Endodermal cell (in vitro differentiated cells): ENCODE measurements at places on chromosomes 5 and 9. TPM values are rescaled to one million over a fixed set of nuclear protein-coding genes. Genes with fewer than 3 reads are reported as not detected.
A peak's percentile ranks its signal among the peaks of the same experiment; 100 is the strongest.

The LCN10 gene
- total RNA-seq, result 0.56 to 0.91 TPM (median 0.86 TPM) in 3 replicates

The SHOC1 gene
- not detected in 2 replicates for total RNA-seq

The CCL27 gene
- 0.49 TPM in 1 of 3 replicates, not detected in the others for total RNA-seq

The PCDHGC3 gene
- total RNA-seq, result 13.9 and 17.8 TPM in 2 replicates

The PCDHA13 gene
- 2.2 and 3.8 TPM in 2 replicates for total RNA-seq

DNA sequence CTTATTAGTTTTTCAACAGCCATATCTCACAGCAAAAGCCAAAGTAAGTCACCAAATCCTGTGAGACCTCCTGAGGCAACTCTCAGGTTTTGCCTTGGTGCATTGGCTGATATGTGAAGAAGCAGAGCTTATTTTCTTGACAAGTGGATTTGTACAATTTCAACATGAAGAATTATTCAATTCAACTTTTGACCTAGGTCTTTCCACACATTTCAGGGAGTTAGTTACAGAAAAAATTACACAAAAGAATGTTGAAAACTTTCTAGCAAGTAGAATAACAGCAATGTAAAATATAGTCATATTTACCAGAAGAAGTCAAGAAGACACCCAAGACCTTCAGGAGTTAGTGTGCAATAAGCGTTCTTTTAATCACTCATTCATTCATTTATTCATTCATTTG lies 62.4 kb upstream of the ADRB2 start:
- no peak for DNase-seq
- no peak overlapping the region for H3K27ac ChIP-seq
- H3K27me3 ChIP-seq, result no peaks in the 10 kb centered on the region
- H3K36me3 ChIP-seq, result no peaks in the 10 kb centered on the region

- peaks cover 79% of the 10 kb centered on the region for H3K36me3 ChIP-seq
- H3K27ac ChIP-seq, result no peak overlapping the region
- no peak for DNase-seq
- no peaks in the 10 kb centered on the region for H3K4me1 ChIP-seq
- no peak overlapping the region for H3K4me3 ChIP-seq
Measured at GRCh38 chr5:16709691-16710433, 93.1 kb upstream of the RETREG1 start.

DNA sequence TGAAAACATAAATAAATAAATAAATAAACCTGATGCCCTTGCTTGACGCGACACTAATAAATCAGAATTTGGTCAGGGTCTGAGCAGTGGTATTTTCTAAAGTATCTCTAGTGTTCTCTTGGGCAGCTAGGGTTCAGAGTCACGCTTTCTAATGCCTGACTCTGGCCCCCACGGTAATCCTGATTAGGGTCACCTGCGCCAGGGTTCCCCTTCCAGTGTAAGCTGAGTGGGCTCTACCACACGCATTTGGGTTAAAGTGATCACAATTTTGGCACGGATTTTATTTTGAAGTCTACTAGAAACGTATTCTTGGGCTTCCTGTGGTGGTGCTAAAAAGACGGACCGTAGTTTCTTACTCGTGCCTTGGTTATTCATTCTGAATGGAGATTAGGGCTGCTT lies 651 bp downstream of the TTC1 start:
- peaks cover 6% of the 10 kb centered on the region for H3K4me1 ChIP-seq
- peaks cover 38% of the 10 kb centered on the region for H3K36me3 ChIP-seq
- no peak overlapping the region for H3K27ac ChIP-seq
- peak overlapping the region; percentile 99 for H3K4me3 ChIP-seq
- no peaks in the 10 kb centered on the region for H3K27me3 ChIP-seq
- no peak for DNase-seq

DNA sequence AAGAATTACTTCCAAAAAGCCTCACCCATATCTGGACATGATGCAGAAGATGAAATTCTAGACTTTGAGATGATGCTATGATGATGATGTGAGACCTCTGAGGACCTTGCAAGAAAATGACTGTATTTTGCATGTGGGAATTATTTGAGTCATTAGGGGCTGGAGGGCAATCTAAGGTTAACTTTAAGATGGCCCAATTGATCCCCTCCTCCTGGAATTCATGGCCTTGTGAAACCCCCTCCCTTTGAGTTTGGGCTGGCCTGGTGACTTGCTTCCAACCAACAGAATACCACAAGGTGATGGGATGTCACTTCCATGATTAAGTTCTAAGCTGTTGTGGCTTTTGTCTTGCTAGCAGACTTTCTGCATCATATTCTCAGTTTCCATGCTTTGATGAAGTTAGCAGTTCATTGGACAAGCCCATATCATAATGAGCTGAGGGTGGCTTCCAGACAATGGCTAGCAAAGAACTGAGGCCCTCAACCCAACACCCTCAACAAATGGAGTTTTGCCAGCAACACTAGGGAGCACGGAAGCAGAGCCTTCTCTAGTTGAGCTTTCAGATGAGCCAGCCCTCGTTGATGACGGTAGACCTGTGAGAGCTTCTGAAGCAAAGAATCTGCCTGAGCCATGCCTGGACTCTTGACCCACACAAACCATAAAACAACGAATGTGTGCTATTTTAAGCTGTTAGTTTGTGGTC lies 7.4 kb upstream of the AMACR start:
- no peaks in the 10 kb centered on the region for H3K27me3 ChIP-seq
- H3K27ac ChIP-seq, result no peak overlapping the region
- H3K4me1 ChIP-seq, result no peaks in the 10 kb centered on the region
- no peak overlapping the region for H3K4me3 ChIP-seq

DNA sequence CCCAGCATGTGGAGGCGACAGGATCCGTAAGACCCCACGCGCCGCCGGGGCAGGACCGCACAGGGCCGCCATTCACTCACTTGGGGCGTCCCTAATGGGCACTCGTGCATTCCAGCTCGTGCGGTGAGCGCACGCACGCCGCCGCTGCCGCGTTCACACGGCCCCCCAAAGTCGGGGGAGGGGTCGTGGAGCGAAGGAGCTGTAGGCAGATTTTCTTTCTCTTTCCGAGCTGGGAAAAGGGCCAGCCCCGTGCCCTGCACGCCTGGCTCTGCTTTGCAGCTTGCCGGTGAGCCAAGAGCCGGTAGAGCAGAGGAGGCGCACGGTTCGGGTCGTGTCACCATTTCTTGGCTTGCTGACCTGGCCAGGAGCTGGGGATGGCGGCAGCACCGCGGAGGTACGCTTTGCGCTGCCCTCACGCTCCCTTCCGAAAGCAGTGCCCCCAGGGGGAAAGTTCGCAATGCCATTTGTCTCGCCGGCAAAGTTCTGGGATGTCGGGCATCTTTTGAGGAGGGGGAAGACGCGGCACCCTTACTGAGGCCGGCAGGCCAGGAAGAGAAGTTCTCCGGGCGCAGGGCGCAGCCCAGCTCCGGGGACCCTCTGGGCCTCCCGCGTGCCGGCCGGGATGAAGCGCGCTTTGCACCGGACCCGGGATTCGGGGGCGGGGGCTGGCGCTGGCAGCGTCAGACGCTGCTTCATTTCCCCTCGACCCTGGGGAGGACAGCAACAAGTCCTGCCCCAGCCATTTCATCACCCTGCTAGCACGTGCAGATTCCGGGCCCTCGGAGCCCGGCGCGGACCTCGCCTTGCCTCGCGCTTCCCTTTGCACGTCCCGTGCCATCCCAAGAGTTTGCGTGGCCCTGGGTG lies 898 bp downstream of the STC2 start:
- H3K27me3 ChIP-seq, result peaks cover 73% of the 10 kb centered on the region
- no peaks in the 10 kb centered on the region for H3K4me1 ChIP-seq
- no peaks in the 10 kb centered on the region for H3K36me3 ChIP-seq
- H3K4me3 ChIP-seq, result peak overlapping the region; percentile 77

DNA sequence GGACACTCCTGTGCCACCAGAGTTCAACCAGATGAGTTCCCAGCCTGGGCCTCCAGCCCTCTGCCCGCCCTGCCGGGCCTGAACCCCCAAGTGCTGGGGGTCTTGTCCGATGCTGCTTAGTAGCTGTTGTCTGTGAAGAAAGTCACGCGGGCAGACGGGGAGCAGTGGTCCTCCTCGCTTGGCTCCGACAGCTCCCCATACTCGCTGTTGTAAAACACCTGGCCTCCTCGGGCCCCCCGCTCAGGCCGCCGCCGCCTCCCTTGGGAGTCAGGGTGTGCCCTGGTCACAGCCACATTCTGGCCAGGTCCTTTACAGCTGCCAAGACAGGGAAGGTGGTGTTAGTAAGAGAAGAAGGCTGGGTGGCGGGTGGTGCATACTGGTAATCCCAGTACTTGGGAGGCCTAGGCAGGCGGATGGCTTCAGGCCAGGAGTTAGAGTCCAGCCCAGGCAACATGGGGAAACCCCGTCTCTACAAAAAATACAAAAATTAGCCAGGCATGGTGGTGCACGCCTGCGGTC lies 11.8 kb upstream of the SCGB3A1 start:
- DNase-seq, result no peak
- no peak overlapping the region for H3K4me3 ChIP-seq
- no peaks in the 10 kb centered on the region for H3K36me3 ChIP-seq
- H3K27ac ChIP-seq, result no peak overlapping the region
- no peaks in the 10 kb centered on the region for H3K4me1 ChIP-seq
- H3K27me3 ChIP-seq, result no peaks in the 10 kb centered on the region

DNA sequence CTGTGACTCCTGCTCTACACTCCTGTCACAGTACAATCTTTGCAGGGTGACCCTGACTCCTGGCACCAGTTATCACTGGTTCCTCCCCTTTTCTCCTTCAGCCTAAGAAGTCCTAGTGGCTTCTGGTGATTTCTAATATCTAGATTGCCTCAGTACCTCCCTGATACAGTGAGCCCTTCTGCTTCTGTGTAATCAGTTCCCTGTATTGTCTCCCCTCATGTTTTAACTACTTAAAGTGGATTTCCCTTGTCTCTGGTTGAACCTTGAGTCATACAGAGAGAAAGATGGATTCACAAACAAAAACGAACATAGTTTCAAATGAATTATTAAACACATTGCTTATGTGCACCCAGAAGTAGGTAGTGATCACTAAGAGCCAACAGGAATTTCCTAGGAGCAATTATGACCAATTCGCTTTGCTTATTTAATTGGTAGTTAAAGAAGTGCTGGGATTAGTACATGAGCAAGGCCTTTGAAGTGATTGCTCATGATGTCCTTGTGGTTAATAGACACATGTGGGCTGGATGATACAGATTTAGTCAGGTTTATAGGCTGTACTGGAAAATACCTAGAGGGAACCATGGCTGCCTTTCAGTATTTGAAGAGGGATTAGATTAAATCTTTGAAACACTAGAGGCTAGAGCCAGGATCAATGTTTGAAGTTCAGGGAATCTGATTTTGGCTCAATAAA lies 145.8 kb upstream of the MEF2C start:
- H3K4me1 ChIP-seq, result no peaks in the 10 kb centered on the region
- DNase-seq, result no peak
- H3K36me3 ChIP-seq, result no peaks in the 10 kb centered on the region
- H3K27me3 ChIP-seq, result no peaks in the 10 kb centered on the region

DNA sequence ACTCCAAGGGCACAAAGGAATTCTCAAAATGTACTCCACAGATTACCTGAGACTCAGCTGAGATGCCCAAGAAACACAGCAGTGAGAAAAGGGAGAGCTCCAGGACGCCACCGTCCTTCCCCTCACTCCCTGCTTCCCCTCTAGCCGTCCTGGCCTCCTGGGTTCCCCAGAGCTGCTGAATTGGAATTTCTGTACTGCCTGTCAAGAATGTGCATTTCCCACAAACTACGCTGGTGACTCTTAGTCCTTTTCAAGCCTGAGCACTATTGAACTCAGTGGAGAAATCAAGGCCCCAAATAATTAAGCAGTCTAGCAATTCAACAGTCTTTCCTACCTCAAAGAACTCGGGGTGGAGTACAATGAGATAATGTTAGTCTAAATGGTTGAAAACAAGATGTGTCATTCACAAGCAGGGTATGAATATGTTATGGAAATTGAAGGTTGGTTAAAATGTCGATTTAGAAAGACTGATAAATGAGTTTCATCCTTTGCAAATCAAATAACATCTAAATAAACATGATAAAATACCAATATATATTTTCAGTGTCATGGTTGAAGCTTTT lies 153.2 kb downstream of the MED27 start:
- no peaks in the 10 kb centered on the region for H3K27me3 ChIP-seq
- H3K4me1 ChIP-seq, result peaks cover 6% of the 10 kb centered on the region
- H3K27ac ChIP-seq, result no peak overlapping the region

- H3K4me3 ChIP-seq, result no peak overlapping the region
- no peak overlapping the region for H3K27ac ChIP-seq
- no peak for DNase-seq
- H3K27me3 ChIP-seq, result no peaks in the 10 kb centered on the region
Measured at GRCh38 chr9:131473891-131474290, 28.8 kb upstream of the POMT1 start.

- no peak for DNase-seq
- H3K36me3 ChIP-seq, result no peaks in the 10 kb centered on the region
- no peak overlapping the region for H3K4me3 ChIP-seq
- no peak overlapping the region for H3K27ac ChIP-seq
Measured at GRCh38 chr5:107885601-107886000, 214.9 kb upstream of the EFNA5 start.

DNA sequence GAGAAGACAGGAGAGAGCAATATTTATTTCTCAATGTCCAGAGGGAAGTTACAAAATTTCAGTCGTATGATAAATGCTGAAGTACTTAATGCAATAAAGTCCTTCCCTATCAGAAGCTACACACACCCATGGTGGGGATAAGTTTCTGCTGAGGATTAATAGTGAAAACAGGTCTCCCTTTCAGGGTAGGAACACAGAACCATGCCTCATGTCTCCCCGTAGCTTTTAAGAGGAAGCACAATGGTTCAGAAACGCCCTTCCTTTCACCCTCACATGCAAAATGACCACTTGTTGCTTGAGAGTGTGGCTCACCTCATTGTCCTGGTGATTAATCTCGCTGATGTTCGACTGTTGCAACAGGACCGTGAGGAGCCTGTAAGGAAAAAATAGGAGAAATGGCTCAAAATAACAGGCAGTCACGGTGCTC lies 73.6 kb downstream of the ANKRD55 start:
- H3K27me3 ChIP-seq, result no peaks in the 10 kb centered on the region
- H3K4me3 ChIP-seq, result no peak overlapping the region
- H3K36me3 ChIP-seq, result no peaks in the 10 kb centered on the region
- H3K4me1 ChIP-seq, result peaks cover 17% of the 10 kb centered on the region

DNA sequence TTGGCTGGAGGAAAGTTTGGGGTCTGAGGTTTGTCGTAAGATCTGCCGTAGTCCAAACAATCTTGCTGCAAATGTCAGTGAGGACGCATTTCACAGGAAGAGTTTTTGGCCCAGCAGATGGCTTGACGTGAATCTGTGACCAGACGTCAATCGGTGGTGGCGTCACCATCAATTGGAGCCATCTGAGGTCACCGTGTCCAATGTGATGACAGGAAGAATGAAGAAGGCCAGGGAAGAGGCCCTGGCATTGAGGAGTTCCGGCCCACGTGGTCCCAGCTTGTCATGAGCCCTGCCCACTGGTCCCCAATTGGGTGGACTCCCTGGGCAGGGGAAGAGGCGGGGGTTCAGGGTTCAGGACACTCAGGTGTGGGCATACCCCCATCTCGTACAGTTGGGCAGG lies 79.9 kb downstream of the OLFM1 start:
- no peaks in the 10 kb centered on the region for H3K36me3 ChIP-seq
- no peak for DNase-seq
- H3K4me1 ChIP-seq, result no peaks in the 10 kb centered on the region
- H3K4me3 ChIP-seq, result no peak overlapping the region
- H3K27ac ChIP-seq, result no peak overlapping the region
- H3K27me3 ChIP-seq, result no peaks in the 10 kb centered on the region

- peaks cover 35% of the 10 kb centered on the region for H3K36me3 ChIP-seq
- DNase-seq, result peak; percentile 88
- H3K27me3 ChIP-seq, result no peaks in the 10 kb centered on the region
- peak overlapping the region; percentile 99 for H3K27ac ChIP-seq
- H3K4me1 ChIP-seq, result peaks cover 4% of the 10 kb centered on the region
Measured at GRCh38 chr5:32173267-32174010, 680 bp downstream of the GOLPH3 start.
